Suprapubic skin (tissue), 4 donors: ENCODE measurements at places on chromosomes 12 and 14. TPM values are rescaled to one million over a fixed set of nuclear protein-coding genes. Genes with fewer than 3 reads are reported as not detected.

HOXC4 gene
- 2.3 TPM for total RNA-seq

SIX1 gene
- not detected for total RNA-seq

PLD4 gene
- total RNA-seq = 0.16 TPM

GPR84 gene
- total RNA-seq = 0.38 TPM

CISTR gene
- not detected for total RNA-seq

KRT77 gene
- total RNA-seq = 424 TPM

NEUROD4 gene
- total RNA-seq = not detected

CLEC2B gene
- total RNA-seq = 81.2 TPM

CCDC196 gene
- total RNA-seq = not detected

RNF212B gene
- total RNA-seq = not detected

CCT2 gene
- 104 TPM for total RNA-seq

AKAP3 gene
- 1.6 TPM for total RNA-seq

PLA2G1B gene
- not detected for total RNA-seq

SLC10A1 gene
- not detected for total RNA-seq

PMCH gene
- not detected for total RNA-seq

NRXN3 gene
- total RNA-seq = 0.79 TPM

NT5DC3 gene
- 5.2 TPM for total RNA-seq
